ENCODE measurements at places on chromosomes 13 and 19. TPM values are rescaled to one million over a fixed set of nuclear protein-coding genes. Genes with fewer than 3 reads are reported as not detected.

The FGF9 gene
- total RNA-seq = 2.1 TPM

- DNase-seq = no peak
- H3K4me3 ChIP-seq = no peak overlapping the region
- H3K27ac ChIP-seq = no peak overlapping the region
- H3K36me3 ChIP-seq = no peaks in the 10 kb centered on the region
- no peaks in the 10 kb centered on the region for H3K27me3 ChIP-seq
These were observed 903.9 kb downstream of the UQCRFS1 start for GRCh38 chr19:28309070-28309469.

The CCDC70 gene
- not detected for total RNA-seq

GRCh38 chr19:31325342-31325741 lies 23.9 kb downstream of the TSHZ3 start:
- H3K27ac ChIP-seq = no peak overlapping the region
- no peak overlapping the region for H3K4me3 ChIP-seq

GRCh38 chr19:35977446-35978222 lies 17.4 kb upstream of the SDHAF1 start:
- DNase-seq = no peak
- H3K36me3 ChIP-seq = peaks cover 2% of the 10 kb centered on the region
- no peaks in the 10 kb centered on the region for H3K4me1 ChIP-seq
- no peak overlapping the region for H3K4me3 ChIP-seq
- peaks cover 31% of the 10 kb centered on the region for H3K27me3 ChIP-seq

- H3K27me3 ChIP-seq = peaks cover 26% of the 10 kb centered on the region
- peak; percentile 55 for DNase-seq
- peaks cover 6% of the 10 kb centered on the region for H3K36me3 ChIP-seq
These were observed 2.6 kb upstream of the PRKCG start for GRCh38 chr19:53879140-53880081.

DNA sequence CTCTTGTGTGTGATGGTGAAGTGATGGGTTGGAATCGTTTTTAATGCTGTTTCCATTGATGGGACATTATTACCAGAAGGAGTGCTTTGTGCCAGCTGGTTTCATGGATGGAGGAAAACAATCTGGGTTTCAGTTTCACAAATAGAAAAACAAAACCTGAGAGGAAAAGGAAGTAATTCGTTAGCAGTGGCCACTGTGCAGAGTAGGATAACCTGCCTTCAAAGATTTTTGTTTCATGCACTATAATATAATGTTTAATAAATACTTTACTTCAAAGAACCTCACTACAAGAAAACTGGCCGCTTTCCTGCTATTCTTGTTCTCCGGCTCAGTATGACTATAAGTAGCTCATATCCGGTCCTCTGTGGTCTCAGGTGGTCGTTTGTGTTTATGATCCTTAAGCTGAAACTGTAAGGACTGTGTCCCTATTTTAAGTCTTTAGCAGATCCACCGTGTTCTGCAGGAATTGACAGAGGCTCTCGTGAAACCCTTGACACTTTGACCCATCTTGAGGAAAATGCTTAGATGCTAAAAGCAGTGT lies 104.7 kb downstream of the GGACT start:
- no peak overlapping the region for H3K27ac ChIP-seq
- H3K27me3 ChIP-seq = no peaks in the 10 kb centered on the region
- DNase-seq = no peak
- peaks cover 7% of the 10 kb centered on the region for H3K4me1 ChIP-seq
- H3K36me3 ChIP-seq = no peaks in the 10 kb centered on the region
- no peak overlapping the region for H3K4me3 ChIP-seq

GRCh38 chr19:14395710-14396336 lies 14.6 kb downstream of the ADGRE5 start:
- H3K36me3 ChIP-seq = peaks cover 8% of the 10 kb centered on the region
- no peaks in the 10 kb centered on the region for H3K27me3 ChIP-seq
- H3K27ac ChIP-seq = peak overlapping the region; percentile 95
- peaks cover 26% of the 10 kb centered on the region for H3K4me1 ChIP-seq
- H3K4me3 ChIP-seq = peak overlapping the region; percentile 85
- DNase-seq = no peak

DNA sequence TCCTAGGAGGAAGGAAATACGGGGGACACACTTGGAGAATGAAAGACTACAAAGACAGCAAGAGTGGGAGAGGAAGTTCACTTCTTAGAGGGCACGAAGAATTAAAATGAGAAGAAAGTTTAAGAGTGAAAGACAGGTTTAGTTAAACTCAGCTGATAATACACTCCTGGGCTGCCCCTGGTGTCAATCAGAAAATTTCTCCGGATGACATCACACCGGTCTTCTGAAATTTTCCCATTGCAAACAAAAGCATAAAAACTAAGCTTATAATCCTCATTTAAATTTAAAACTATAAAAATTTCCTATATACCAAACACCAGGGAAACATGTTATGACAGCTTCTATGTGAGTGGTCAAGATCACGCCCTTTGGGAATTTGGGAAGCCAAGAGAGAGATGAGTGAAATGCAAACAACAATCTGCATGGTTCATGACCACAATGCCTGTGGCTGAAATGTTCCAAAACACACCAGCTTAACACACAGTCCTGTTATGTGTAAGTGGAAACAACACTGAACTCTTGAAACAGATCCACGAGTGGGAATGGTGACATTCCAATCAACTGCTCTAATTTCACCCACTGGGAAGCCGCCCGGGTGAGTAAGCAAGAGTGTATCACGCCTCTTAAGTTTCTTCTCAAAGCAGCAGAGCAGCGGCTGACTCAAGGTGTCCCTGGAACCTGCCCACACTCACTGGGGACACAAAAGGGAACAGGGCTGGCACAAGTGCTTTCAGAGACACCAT lies 49.0 kb downstream of the BRD4 start:
- DNase-seq = no peak
- H3K4me1 ChIP-seq = peaks cover 69% of the 10 kb centered on the region
- no peaks in the 10 kb centered on the region for H3K36me3 ChIP-seq
- peak overlapping the region; percentile 87 for H3K4me3 ChIP-seq
- H3K27me3 ChIP-seq = no peaks in the 10 kb centered on the region

- no peaks in the 10 kb centered on the region for H3K27me3 ChIP-seq
- no peaks in the 10 kb centered on the region for H3K4me1 ChIP-seq
- no peak for DNase-seq
- H3K4me3 ChIP-seq = no peak overlapping the region
These were observed 802.7 kb downstream of the PCDH9 start for GRCh38 chr13:66427458-66427861.

The KRTDAP gene
- total RNA-seq = not detected

DNA sequence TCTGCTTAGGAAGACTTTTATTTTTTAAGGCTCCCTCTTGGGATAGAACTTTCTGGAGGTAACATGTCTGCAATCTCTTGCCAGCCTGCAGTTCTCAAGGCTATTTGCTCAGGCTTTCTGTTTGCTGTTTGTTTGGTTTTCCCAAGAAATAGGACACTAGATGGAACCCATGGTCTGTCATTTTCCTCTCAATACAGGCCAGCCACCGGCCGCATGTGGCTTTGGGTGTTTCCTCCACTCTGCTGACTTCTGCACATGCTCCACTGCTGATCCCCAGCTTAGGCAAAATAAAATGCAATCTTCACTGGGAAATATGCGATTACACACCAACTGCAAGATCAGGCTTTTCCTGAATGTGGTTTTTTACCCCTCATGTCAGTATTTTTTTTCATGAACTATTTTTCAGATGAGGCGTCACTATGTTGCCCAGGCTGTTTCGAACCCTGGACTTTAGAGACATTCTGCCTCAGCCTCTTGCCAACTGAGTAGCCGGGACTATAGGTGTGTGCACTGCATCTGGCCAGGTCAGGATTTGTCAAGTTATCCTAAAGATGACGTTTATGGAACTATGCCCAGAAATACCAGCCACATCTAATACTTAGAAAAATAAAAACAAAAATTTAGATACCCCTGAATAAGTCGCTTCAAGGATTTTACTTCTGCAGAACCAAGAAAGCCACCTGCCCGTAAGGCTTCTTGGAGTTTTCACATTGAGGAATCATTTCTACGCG lies 94.3 kb upstream of the PABPC3 start:
- no peaks in the 10 kb centered on the region for H3K36me3 ChIP-seq
- H3K4me3 ChIP-seq = no peak overlapping the region
- peaks cover 2% of the 10 kb centered on the region for H3K4me1 ChIP-seq
- peaks cover 67% of the 10 kb centered on the region for H3K27me3 ChIP-seq
- no peak for DNase-seq

GRCh38 chr19:44789943-44790483 lies 12.3 kb downstream of the CBLC start:
- no peaks in the 10 kb centered on the region for H3K27me3 ChIP-seq
- peaks cover 2% of the 10 kb centered on the region for H3K4me1 ChIP-seq
- DNase-seq = no peak
- H3K36me3 ChIP-seq = no peaks in the 10 kb centered on the region
- no peak overlapping the region for H3K4me3 ChIP-seq

- DNase-seq = no peak
- no peak overlapping the region for H3K27ac ChIP-seq
- no peaks in the 10 kb centered on the region for H3K36me3 ChIP-seq
- no peaks in the 10 kb centered on the region for H3K4me1 ChIP-seq
These were observed 34.5 kb downstream of the MTUS2 start for GRCh38 chr13:28854657-28855056.

The FCER2 gene
- 7.0 TPM for total RNA-seq

GRCh38 chr13:109131698-109132257 lies 502.4 kb downstream of the MYO16 start:
- H3K4me1 ChIP-seq = no peaks in the 10 kb centered on the region
- no peak for DNase-seq
- peaks cover 9% of the 10 kb centered on the region for H3K27me3 ChIP-seq

DNA sequence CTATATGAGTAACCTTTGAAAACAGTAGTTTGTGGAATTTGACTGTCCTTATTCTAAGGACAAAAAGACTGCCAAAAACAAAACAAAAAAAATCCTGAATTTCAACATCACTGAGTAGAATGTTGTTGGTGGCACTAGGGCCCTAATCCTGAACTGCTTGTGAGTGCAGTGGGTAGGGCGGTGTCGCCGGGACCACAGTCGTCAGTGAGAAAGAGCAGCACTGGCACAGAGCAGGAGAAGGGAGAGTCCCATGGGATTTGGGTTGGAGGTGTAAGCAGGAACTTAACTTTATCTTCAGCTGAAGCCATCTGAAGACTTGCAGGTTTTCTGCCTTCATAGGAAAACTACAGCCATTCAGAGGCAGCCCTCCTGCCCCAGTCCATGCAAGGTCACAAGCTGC lies 5.6 kb downstream of the PCID2 start:
- peak overlapping the region; percentile 53 for H3K27ac ChIP-seq
- peaks cover 2% of the 10 kb centered on the region for H3K36me3 ChIP-seq
- DNase-seq = no peak

- H3K27me3 ChIP-seq = no peaks in the 10 kb centered on the region
- peaks cover 29% of the 10 kb centered on the region for H3K36me3 ChIP-seq
- peak overlapping the region; percentile 84 for H3K4me3 ChIP-seq
- no peak for DNase-seq
- H3K27ac ChIP-seq = peak overlapping the region; percentile 98
These were observed 12.2 kb downstream of the GPR183 start for GRCh38 chr13:99294958-99295357.
